ENCODE measurements at places on chromosomes 3 and 15. TPM values are rescaled to one million over a fixed set of nuclear protein-coding genes. Genes with fewer than 3 reads are reported as not detected.
A peak's percentile ranks its signal among the peaks of the same experiment; 100 is the strongest.

DNA sequence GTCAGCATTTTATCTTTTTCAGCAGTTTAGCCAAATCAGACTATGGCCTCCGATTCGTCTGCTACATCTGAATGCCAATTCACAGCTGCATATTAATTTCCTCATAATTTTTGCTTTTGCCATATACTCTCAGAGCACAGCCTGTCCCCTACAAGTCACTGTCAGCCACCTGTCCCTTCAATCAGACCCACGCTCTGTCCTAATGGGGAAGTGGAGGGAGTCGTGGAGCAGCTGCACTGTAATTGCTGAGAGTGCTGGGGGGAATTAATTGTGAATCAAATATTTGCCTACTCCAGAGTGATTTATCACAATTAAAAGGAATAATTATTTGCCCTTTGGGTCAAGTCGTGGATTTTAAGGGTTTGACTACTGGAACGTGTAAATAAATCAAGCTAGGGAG lies 75.5 kb downstream of the EBLN2 start:
- peaks cover 27% of the 10 kb centered on the region for H3K27me3 ChIP-seq
- no peak overlapping the region for H3K27ac ChIP-seq
- H3K36me3 ChIP-seq, result no peaks in the 10 kb centered on the region
- H3K4me3 ChIP-seq, result no peak overlapping the region
- DNase-seq, result no peak

GRCh38 chr15:79863886-79864285 lies 32.9 kb downstream of the MTHFS start:
- H3K36me3 ChIP-seq, result no peaks in the 10 kb centered on the region
- no peaks in the 10 kb centered on the region for H3K27me3 ChIP-seq
- H3K4me1 ChIP-seq, result peaks cover 16% of the 10 kb centered on the region
- no peak overlapping the region for H3K27ac ChIP-seq
- peak; percentile 72 for DNase-seq
- H3K4me3 ChIP-seq, result no peak overlapping the region

DNA sequence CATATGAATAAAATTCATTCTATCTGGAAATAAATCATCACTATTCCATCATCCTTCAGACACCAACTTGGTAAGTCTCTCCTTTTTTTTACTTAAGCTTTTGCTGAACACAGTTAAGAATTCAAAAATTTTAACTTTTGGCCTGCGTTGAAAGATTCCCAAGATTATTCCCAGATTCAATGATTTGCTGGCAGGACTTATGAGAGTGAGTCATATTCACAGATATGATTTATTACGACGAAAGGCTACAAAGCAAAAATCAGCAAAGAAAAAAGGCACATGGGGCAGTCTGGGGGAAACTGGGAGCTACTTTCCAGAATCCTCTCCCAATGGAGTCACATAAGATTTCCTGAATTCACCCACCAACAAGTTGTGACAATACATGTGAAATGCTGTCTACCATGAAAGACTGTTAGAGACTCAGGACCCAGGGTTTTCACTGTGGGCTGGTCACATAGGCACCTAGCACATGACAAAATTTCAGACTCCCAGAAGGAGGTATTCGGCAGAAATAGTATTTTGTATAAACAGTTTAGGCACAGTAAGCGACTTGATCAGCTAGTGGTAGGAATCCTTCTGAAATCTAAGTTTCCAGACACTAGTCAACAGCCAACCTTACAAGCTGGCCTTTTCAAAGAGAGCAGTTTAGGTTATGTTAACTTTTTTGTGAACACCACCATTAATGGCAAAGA lies 82.1 kb downstream of the DLG1 start:
- H3K4me1 ChIP-seq, result peaks cover 30% of the 10 kb centered on the region
- peak overlapping the region; percentile 64 for H3K27ac ChIP-seq
- H3K4me3 ChIP-seq, result peak overlapping the region; percentile 37
- peak; percentile 50 for DNase-seq

DNA sequence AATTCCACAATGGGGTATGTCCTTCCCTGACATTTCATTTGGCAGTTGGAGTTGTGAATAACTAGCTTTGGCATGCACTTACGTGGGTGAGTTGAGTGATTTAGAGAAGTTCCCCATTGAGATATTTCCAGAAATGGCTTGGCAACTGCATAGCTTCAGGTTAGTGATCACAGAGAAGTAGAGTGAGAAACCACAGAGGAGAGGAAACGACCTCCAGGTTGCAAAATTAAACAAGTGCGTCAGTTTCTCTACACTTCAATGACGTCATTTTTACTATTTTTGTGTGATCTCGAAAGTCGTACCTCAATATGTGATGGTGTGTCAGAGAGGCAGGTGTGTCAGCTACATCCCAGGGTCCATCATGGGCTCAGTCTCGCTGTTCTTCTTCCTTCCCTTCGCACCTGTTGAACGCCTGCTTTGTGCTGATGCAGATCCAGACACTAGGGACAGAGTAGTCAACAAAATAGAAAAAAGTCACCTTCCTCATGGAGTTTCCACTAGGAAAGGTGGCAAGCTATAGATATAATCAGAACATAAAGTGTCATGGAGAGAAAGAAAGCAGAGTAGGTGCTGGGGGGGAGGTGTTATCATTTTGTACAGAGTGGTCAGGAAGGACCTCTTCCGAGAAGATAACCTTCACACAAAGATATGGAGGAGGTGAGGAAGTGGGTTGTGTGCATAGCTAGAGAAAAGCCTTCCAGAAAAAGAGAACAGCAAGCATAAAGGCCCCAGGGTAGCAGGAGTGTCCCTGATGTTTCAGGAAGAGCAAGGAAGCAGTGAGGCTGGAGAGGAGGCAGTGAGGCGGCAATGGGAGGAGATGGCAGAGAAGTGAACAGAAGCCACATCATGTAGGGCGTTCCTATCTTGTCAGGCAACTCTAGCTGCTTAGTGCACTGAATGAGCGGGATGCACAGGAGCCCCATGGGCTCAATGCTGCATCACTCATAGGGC lies 75.6 kb downstream of the MCTP2 start:
- no peak overlapping the region for H3K27ac ChIP-seq
- no peak overlapping the region for H3K4me3 ChIP-seq
- DNase-seq, result peak; percentile 32
- H3K36me3 ChIP-seq, result no peaks in the 10 kb centered on the region

- peaks cover 3% of the 10 kb centered on the region for H3K27me3 ChIP-seq
- H3K27ac ChIP-seq, result no peak overlapping the region
- no peak overlapping the region for H3K4me3 ChIP-seq
- no peaks in the 10 kb centered on the region for H3K4me1 ChIP-seq
- DNase-seq, result peak; percentile 71
These were observed 51.1 kb upstream of the ARRDC4 start for GRCh38 chr15:97909291-97909891.

DNA sequence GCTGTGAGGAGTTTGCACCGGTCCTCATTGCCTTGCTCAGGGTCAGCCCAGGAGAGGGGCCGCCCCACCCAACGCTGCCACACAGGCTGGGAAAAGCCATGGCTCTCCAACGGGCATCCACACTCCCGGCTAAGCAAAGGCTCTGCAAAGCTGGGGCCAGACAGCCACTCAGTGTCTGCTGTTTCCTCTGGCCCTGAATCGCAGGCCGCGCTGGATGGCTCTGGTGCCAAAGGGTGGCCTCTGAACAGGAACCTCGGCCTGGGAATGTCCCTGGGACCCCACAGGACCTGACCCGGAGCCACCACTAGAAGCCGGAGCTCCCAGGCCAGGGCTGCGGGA lies 42.9 kb downstream of the RPN1 start:
- H3K4me1 ChIP-seq, result no peaks in the 10 kb centered on the region
- peak overlapping the region; percentile 71 for H3K4me3 ChIP-seq
- no peak overlapping the region for H3K27ac ChIP-seq
- no peaks in the 10 kb centered on the region for H3K36me3 ChIP-seq

Gene IL5RA
- not detected for total RNA-seq

- no peaks in the 10 kb centered on the region for H3K27me3 ChIP-seq
- H3K4me3 ChIP-seq, result peak overlapping the region; percentile 14
- H3K4me1 ChIP-seq, result peaks cover 71% of the 10 kb centered on the region
- H3K27ac ChIP-seq, result peak overlapping the region; percentile 74
- DNase-seq, result no peak
These were observed 45.7 kb downstream of the PDHB start for GRCh38 chr3:58387650-58388546.

Gene MLF1
- 13.4 TPM for total RNA-seq
